ENCODE measurements at places on chromosomes 5 and 9. TPM values are rescaled to one million over a fixed set of nuclear protein-coding genes. Genes with fewer than 3 reads are reported as not detected.

Gene RETREG1
- total RNA-seq: not detected

Gene CHSY3
- 1.3 TPM for total RNA-seq

Gene TUSC1
- total RNA-seq: 12.5 TPM

Gene BSPRY
- not detected for total RNA-seq

Gene PDCD1LG2
- 7.6 TPM for total RNA-seq

Gene CTXN3
- not detected for total RNA-seq

Gene TEX48
- total RNA-seq: not detected

Gene ISL1
- total RNA-seq: not detected

Gene N4BP3
- 37.9 TPM for total RNA-seq

Gene PDE6A
- total RNA-seq: under 0.01 TPM

Gene RAB24
- total RNA-seq: 15.0 TPM

Gene LHX3
- not detected for total RNA-seq

Gene ZNF354C
- 5.6 TPM for total RNA-seq

Gene PALM2AKAP2
- under 0.01 TPM for total RNA-seq

Gene PCDHGA11
- 11.4 TPM for total RNA-seq

Gene ZNF658
- total RNA-seq: 5.6 TPM

Gene ISCA1
- total RNA-seq: 32.2 TPM

Gene ZNF883
- total RNA-seq: 0.65 TPM

Gene PCDHGA9
- total RNA-seq: 6.1 TPM

Gene SLC34A1
- total RNA-seq: not detected

Gene TMEFF1
- total RNA-seq: 10.7 TPM

Gene GCNT1
- total RNA-seq: 3.9 TPM

Gene PARP8
- total RNA-seq: 0.65 TPM

Gene MEF2C
- 88.1 TPM for total RNA-seq

Gene DUSP1
- total RNA-seq: 128 TPM

Gene HARS2
- total RNA-seq: 31.7 TPM

Gene KIF27
- 4.3 TPM for total RNA-seq

Gene CATSPER3
- under 0.01 TPM for total RNA-seq

Gene MZB1
- 0.19 TPM for total RNA-seq

Gene FOXD1
- under 0.01 TPM for total RNA-seq

Gene SPAG8
- total RNA-seq: not detected

Gene KIF4B
- 0.33 TPM for total RNA-seq

Gene SHROOM1
- total RNA-seq: 8.2 TPM

Gene C5orf47
- not detected for total RNA-seq

Gene ARSI
- 0.19 TPM for total RNA-seq

Gene SLC45A2
- total RNA-seq: 0.10 TPM

Gene SV2C
- not detected for total RNA-seq

Gene PTCD2
- 8.4 TPM for total RNA-seq

Gene CIZ1
- 42.5 TPM for total RNA-seq

Gene CACFD1
- 4.9 TPM for total RNA-seq

Gene CCL28
- 2.7 TPM for total RNA-seq

Gene PCDHB11
- 0.65 TPM for total RNA-seq

Gene DRD1
- total RNA-seq: not detected

Gene HTR4
- total RNA-seq: 0.10 TPM

Gene C9orf72
- 8.2 TPM for total RNA-seq

Gene EPB41L4A
- total RNA-seq: 29.1 TPM

Gene RFESD
- total RNA-seq: 1.4 TPM

Gene FOXD4L4
- total RNA-seq: 0.19 TPM

Gene ADAMTS16
- not detected for total RNA-seq

Gene DMGDH
- 0.33 TPM for total RNA-seq

Gene PCAT7
- total RNA-seq: not detected

Gene SPATA31D4
- total RNA-seq: not detected

Gene PCDHB8
- 0.29 TPM for total RNA-seq

Gene MSMP
- 50.3 TPM for total RNA-seq

Gene AGTPBP1
- 19.6 TPM for total RNA-seq

Gene INSL6
- total RNA-seq: not detected

Gene LCN9
- total RNA-seq: not detected
